Stimulated activated CD8-positive, alpha-beta memory T cell treated with anti-CD3 and anti-CD28 coated beads, Interleukin-7, amount 100 ng/mL, for 1 hour (primary cell): ENCODE measurements at places on chromosomes 16 and 17.

GRCh38 chr16:78703936-78704335 lies 604.5 kb downstream of the WWOX start:
- DNase-seq, result no peak

GRCh38 chr17:34420254-34420766 lies 57.3 kb upstream of the CCL1 start:
- peak; percentile 45 for DNase-seq

DNA sequence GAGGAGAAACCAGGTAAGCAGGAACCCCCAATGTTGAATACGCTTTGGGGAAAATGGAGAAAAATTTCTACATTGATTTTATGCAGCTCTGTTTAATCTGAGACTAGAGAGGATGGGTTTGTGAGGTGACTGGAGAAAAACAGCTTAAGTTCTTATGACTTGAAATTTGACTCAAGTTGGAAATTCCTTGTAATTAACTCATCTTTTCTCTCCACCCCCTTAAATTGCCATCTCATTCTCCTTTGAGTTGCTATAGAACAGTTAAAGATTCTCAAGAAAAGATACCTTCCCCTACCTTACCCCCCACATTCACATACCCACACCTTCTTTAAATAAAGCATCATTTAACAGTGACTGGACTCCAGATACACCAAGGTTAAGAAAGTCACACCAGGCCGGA lies 24.2 kb downstream of the ZNRF1 start:
- no peak for DNase-seq

DNA sequence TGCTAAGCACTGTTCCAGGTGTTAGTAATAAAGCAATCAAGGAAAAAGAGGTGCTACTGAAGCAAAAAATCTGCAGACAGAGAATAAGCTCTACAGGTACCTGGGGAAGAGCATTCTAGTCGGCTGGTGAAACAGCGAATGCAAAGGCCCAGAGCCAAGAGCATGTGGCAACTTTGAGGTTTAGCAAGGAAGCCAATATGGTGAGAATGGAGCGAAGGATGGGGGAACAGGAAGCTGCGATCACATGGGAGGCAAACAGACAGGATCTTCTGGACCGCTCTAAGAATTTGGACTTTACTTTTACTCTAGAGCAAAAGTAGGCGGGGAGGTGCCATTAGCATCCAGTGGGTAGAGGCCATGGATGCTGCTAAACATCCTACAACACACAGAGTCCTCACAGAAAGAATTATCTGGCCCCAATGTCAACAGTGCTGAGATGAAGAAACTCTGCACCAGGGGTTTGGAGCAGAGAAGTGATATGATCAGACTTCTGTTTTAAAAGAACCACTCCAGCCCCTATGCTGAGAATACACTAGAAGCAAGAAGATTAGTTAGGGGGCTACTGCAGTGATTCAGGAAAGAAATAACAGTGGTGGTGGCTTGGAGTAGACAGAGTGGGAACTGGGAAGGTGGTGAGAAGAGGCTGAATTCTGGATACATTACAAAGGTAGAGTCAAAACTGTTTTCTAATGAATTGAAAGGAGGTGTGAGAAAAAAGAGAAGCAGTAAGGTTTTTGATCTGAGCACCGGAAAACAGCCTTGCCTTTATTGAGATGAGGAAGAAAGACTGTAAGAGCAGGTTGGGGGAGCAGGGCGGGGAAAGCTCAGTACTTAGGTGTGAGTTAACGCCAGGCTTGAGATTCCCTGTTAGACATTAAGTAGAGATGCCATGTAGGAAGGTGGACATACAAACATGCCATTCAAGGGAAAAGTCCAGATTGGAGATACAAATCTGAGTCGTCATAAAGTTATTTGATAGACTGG lies 11.0 kb downstream of the EFTUD2 start:
- DNase-seq, result no peak

- DNase-seq, result no peak
Observed at GRCh38 chr17:55969562-55970324, 183.5 kb upstream of the ANKFN1 start.

DNA sequence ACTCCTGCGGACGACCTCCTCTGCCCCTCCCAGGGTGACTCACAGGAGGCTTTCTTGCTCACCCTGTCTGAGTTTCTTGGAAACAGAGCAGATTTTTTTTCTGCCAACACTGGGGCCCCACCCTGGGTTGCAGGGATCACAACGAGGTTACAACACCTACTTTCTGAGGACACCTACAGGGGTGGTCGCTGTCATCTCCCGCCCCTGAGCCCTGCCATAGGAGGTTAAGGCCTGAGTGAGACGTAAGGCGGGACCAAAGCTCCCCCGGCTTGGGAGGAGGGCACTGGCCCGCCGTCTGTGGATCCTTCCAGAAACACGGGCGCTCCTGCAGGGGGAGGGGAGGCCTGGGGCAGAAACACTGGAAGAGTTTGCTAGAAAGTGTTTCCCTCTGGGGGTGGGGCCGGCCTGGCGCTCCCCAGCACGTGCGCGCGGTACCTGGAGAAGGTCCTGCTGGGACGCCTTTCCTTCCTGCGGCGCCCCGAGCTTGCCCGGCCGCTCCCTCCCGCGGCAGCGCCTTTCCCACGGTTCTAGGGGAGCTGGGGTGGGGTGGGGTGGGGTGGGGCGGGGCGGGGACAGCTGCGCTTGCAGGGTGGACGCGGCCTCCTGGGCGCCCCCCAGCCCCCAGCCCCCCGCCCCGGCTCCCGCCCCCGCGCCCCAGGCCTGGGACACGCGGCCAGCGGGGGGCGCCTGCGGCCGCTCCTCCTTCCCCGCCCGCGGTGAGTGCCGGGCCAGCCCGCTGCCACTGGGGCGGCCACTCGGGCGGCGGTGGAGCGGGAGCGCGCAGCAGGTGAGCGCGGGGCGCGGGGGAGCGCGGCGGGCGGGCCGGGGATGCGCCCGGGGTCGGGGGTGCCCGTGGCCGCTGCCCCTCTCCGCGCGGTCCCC lies 20.7 kb upstream of the ADCY7 start:
- DNase-seq, result no peak

DNA sequence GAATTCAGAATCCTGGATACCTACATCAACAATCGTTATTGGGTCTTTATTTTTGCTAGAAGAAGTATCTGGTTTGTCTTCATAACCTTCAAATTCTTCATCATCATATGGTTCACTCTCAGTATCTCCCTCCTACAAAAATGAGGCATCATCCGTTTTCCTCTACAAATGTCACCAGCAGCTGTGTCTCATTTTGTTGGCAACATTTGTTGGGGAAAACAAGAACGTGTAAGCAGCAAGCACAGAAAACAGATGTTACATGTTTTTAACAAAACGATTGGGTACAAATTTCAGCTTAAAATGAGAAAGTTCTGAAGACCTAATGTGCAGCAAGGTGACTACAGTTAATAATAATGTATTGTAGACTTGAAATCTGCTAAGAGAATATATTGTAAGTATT lies 8.7 kb downstream of the CCDC47 start:
- DNase-seq, result no peak

DNA sequence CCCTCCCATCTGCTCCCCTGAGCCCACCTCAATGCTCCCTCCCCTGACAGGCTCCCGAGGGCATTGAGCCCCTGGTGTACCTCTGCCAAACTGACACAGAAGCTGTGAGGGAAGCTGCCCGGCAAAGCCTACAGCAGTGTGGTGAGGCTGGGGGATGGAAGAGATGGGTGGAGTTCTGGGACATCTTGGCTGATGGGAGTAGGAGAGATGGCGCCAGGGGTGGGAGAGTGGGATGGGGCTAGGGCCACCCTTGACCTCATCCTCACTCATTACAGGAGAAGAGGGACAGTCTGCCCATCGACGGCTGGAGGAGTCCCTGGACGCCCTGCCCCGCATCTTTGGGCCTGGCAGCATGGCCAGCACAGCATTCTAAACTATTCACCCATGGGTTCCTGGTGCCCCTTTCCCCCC lies 16.2 kb upstream of the CTCF start:
- no peak for DNase-seq

DNA sequence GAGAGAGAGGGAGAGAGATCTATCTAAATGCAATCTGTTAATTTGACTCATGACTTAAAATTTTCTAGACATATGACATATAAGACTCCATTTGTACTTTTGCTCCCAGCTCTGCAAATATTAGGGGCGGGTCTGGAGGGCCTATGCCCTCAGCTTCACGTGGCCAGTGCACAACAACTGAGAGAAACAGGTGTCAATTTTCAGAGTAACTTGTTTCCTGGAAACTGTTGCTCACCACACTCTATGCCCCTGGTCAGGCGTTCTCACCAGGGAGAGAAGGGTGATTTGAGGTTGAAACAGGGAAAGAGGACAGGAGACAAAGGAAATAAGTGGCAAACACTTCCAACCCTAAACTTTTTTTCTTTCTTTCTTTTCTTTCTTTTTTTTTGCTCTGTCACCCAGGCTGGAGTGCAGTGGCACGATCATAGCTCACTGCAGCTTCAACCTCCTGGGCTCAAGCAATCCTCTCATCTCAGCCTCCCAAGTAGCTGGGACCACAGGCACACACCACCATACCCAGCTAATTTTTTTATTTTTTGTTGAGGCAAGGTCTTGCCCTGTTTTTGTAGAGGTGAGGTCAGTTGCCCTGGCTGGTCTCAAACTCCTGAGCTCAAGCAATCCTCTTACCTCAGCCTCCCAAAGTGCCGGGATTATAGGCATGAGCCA lies 270.0 kb downstream of the SLC39A11 start:
- DNase-seq, result no peak

GRCh38 chr17:20127360-20128035 lies 118.3 kb downstream of the SPECC1 start:
- DNase-seq, result no peak

GRCh38 chr17:29718446-29719039 lies 95.8 kb upstream of the CORO6 start:
- DNase-seq, result no peak

GRCh38 chr17:64449545-64449944 lies 630 bp downstream of the MILR1 start:
- DNase-seq, result no peak
